Progenitor cell of endocrine pancreas (in vitro differentiated cells): ENCODE measurements at places on chromosomes 11 and 22.

DNA sequence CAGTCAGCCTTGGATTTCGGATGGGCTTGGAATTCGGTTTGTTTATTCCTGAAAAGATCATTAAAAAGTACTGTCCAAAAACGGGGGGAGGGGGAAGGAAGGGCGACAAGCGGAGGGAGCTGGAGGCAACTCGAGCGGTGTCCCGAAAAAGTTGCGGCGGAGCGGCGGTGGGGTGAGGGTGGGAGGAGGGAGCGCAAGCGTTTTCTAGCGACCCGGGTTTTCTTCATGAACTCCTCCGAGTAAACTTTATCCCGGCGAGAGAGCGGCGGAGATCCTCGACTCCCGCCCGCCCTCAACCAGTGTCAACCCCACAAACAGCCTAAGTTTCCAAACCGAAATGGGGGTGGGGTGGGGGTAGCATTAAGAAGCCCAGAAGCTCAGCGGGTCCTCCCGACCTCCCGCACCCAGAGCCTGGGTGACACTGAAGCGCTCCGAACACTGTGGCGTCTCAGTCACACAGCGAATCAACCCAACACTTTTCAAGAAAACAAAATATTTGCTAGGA is 133.0 kb upstream of the C11orf58 start:
- DNase-seq, result no peak

- DNase-seq, result no peak
Measured at GRCh38 chr11:25456211-25456610, 875.7 kb upstream of the ANO3 start.

- DNase-seq, result no peak
Measured at GRCh38 chr22:35746248-35746647, 28.6 kb downstream of the APOL5 start.

GRCh38 chr11:109197656-109198055 is 224.3 kb upstream of the C11orf87 start:
- no peak for DNase-seq

DNA sequence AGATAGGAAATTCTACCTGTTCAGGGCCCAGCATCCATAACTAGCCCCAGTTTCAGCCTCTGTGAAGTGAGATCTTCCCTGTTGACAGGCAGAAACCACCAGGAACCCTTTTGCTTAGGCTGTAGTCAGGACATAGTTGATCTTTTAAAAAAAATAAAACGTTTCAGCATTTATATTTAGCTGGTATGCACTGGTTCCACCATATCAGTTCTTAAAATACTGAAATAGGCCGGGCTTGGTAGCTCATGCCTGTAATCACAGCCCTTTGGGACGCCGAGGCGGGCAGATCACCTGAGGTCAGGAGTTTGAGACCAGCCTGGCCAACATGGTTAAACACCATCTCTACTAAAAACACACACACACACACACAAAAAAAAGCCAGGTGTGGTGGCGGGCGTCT is 35.3 kb downstream of the GALNT18 start:
- no peak for DNase-seq
